ENCODE measurements at places on chromosomes 4 and X. TPM values are rescaled to one million over a fixed set of nuclear protein-coding genes. Genes with fewer than 3 reads are reported as not detected.

Gene CACNA1F
- total RNA-seq: not detected

Gene NHSL2
- total RNA-seq: 2.8 TPM

Gene GYG2
- total RNA-seq: 2.0 TPM

Gene GIMD1
- not detected for total RNA-seq

Gene GPR143
- total RNA-seq: 27.1 TPM

Gene PNMA6F
- total RNA-seq: not detected

Gene ATOH1
- total RNA-seq: not detected

Gene MTMR8
- 0.13 TPM for total RNA-seq

Gene SLC16A2
- 5.2 TPM for total RNA-seq

Gene NSG1
- 0.65 TPM for total RNA-seq

Gene SHROOM4
- total RNA-seq: 6.0 TPM

Gene NPNT
- total RNA-seq: 7.5 TPM

Gene MAGEB2
- total RNA-seq: not detected

Gene KIT
- 0.49 TPM for total RNA-seq

Gene GDPD2
- not detected for total RNA-seq

Gene SMR3B
- not detected for total RNA-seq

Gene SLC6A8
- total RNA-seq: 53.7 TPM

Gene TLR3
- total RNA-seq: 5.1 TPM

Gene PGRMC1
- 158 TPM for total RNA-seq

Gene PIR
- total RNA-seq: 5.1 TPM

Gene XK
- total RNA-seq: 0.16 TPM

Gene GRIA3
- 1.3 TPM for total RNA-seq

Gene HSD17B13
- not detected for total RNA-seq

Gene NLGN3
- 0.89 TPM for total RNA-seq

Gene BRS3
- total RNA-seq: not detected

Gene PLA2G12A
- 11.1 TPM for total RNA-seq

Gene FGFBP1
- total RNA-seq: 0.16 TPM

Gene CDS1
- 2.3 TPM for total RNA-seq

Gene REELD1
- total RNA-seq: not detected

Gene LSM6
- total RNA-seq: 18.9 TPM

Gene SLC49A3
- total RNA-seq: 13.1 TPM

Gene PPAT
- 7.9 TPM for total RNA-seq

Gene NDUFC1
- 59.5 TPM for total RNA-seq

All from mesangial cell (primary cell).